ENCODE measurements at places on chromosomes 4 and X.

- DNase-seq = no peak
Observed at GRCh38 chr4:127069675-127070074, 563.1 kb upstream of the INTU start.

- DNase-seq = no peak
Observed at GRCh38 chr4:41512136-41512535, 25.8 kb upstream of the LIMCH1 start.

GRCh38 chr4:140645614-140646412, 77.1 kb upstream of the UCP1 start:
- no peak for DNase-seq

- DNase-seq = no peak
Observed at GRCh38 chr4:106323119-106323518, 6.8 kb downstream of the AIMP1 start.

- DNase-seq = no peak
Observed at GRCh38 chr4:22496165-22496813, 19.6 kb downstream of the ADGRA3 start.

- no peak for DNase-seq
Observed at GRCh38 chr4:105546086-105546485, 6.3 kb upstream of the ARHGEF38 start.

GRCh38 chr4:1574601-1575417, 109.3 kb downstream of the FAM53A start:
- no peak for DNase-seq

DNA sequence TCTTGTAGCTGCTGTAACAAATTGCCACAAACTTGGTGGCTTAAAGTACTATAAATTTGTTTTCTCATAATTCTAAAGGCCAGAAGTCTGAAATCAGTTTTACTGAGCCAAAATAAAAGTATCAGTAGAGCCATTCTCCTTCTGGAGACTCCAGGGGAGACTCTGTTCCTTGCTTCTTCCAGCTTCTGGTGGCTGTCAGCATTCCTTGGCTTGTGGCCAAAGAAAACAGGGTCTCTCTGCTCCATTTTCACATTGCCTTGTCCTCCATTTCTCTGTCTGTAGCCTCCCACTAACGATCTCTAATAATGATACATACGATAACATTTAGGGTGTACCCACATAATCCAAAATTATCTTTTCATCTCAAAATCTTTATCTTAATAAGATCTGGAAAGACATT, 200.4 kb downstream of the MAB21L2 start:
- DNase-seq = no peak
